DMS153 (cell line): ENCODE measurements at places on chromosomes 11 and 22.

- DNase-seq: no peak
Observed at GRCh38 chr11:82796998-82797961, 63.6 kb upstream of the FAM181B start.

DNA sequence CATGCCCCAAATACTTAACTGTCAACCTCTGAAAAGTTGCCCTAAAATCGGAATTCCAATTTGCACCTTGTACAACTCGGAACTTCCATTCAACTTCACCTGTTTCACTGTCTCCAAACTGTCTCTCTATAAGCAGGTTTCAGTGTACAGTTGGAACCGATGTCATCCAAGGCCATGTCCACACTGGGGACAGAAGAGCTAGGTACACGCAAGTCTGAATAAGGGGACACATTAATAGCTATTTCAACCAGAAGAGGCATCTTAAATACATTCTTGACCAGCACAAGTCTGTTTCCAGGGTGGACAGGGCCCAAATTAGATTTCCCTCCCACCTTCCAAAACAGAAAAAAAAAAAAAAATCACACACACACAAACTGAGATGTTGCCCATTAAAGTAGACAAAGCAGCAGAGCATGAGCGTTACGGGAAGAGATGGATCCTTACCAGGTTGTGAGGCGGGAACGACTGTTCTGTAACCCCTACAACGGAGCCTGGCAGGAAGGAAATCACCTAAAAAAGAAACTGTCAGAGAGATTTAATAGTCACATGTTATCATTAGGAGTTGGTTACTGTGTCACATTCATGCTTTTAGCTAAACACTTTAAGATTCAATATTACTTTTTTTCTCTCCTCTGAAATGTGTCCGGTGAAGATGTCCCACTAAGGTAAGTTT is 1.7 kb downstream of the CREBZF start:
- DNase-seq: no peak

GRCh38 chr11:60155931-60156330 is 27.0 kb downstream of the MS4A6A start:
- no peak for DNase-seq

DNA sequence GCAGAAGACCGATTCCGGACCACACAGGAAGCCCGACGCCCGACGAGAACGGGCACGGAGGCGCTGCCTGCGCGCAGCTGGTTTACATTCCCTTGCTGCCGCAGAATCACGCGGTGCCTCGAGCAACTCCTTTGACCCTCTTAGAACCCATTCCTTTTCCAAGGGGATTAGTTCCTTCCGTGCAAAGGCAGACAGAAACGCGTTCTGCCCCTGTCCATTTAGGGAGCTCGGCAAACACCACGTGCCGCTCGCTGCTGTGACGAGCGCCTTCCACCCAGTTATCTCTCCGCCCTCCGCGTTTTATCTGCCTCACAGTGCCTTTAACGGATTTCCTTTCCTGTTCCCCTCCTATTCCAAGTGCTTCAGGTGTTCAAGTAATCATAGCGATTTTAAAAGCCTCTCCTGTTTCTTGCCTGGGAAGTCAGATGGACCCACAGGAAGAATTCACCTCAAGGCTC is 24.1 kb upstream of the MICAL3 start:
- DNase-seq: no peak

- no peak for DNase-seq
Observed at GRCh38 chr22:47782328-47783075, 1020.1 kb downstream of the TBC1D22A start.

DNA sequence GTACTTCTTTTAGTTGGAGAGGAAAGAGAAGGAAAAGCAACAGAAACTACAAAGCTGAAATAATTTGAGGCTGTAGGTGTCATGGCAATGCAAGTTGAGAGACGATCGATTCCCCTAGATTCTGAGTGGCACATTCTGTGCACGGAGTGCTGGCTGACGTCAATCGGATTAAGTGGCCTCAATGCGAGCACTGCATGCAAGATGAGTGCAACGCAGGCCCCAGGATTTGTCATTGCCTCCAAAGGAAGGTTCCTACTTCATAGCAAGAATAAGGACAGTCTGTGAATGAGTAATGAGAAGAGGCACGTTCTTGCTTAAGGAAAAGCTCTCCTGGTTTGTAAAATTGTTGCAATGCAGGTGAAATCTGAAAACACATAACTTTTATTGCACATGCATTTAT is 892.4 kb downstream of the KCNA4 start:
- DNase-seq: no peak

- no peak for DNase-seq
Observed at GRCh38 chr11:128152796-128153696, 434.3 kb downstream of the ETS1 start.

- peak; percentile 61 for DNase-seq
Observed at GRCh38 chr11:114399490-114400215, 658 bp downstream of the C11orf71 start.

DNA sequence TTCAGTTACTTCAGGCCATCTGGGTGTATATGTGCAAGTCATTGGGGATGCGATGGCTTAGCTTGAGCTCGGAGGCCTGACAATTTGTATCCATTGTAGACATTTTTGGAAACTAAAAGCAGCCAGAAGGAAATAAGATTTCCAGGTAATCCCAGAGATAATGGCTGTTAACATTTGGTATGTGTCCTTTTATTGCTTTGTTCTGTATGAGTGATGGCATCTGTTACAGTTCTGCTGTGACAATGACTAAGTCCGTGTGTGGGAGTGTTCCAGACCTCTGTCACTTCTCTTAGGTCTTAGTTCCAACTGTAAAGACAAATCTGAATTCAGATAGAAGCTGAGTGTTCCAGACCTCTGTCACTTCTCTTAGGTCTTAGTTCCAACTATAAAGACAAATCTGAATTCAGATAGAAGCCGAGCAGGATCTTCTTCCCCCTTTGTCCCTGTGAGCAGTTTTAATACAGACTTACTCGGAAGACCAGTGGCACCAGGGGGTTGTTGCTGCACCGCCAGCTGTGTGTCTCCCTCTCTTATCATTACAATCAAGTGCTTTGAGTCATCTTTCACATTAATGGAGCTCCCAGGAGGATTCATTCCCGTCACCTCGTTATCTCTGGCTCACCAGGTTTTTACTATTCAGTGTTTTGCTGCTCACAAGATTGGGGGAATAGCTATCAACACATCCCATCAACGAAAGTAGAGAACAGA is 190.9 kb upstream of the SORL1-AS1 start:
- no peak for DNase-seq

- DNase-seq: no peak
Observed at GRCh38 chr11:11178671-11179638, 174.1 kb downstream of the CSNK2A3 start.

- no peak for DNase-seq
Observed at GRCh38 chr22:49417833-49418232, 409.8 kb downstream of the BRD1 start.

GRCh38 chr22:29351042-29351441 is 35.5 kb upstream of the RASL10A start:
- DNase-seq: no peak

- DNase-seq: no peak
Observed at GRCh38 chr11:82034527-82034926, 699.1 kb downstream of the FAM181B start.

DNA sequence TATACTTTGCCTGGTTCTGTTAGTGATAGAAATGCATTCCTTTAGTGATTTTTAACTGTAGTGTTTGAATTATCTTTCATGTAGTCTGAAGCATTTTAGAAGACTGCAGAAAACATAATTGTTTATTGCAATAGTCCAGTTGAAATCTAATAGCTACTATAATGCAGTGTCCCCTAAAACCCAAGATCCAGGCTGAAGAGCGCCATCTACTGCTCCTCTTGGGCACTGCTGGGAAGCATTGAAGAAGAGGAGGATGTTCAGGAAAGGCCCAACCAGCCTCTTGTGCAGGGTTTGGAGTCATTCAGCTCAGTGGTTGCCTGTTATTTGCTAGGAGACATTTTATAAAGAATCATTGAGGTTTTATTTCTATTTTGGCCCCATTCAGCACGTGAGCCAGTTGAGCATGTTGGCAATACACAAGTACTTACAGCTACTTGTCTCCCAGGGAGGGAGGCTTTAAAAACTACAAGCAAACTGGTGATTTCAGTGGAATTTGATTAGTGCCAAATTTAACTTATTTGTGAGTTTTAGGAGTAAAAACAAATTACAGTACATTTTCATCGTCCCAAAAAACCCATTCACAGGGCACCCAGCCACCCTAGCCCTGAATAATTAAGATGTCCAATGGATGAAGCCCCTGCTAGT is 74.9 kb upstream of the HORMAD2 start:
- DNase-seq: peak; percentile 55

DNA sequence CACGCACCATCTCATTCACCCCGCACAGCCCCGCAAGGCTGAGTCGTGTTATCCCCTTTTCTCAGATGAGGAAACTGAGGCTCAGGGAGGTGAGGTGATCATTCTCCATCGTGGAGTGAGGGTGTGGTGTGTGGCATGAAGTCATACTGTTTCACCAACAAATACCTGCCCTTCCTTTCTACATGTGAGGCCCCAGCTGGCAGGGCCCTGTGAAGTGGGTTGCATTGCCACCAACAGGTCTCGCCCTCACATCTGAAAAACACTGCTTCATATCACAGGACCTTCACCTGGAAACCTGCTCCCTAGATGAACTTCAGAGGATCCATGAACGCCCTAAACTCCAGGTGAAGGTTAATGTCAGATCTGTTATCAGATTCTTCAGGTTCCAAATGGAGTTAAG is 4.3 kb downstream of the SSTR3 start:
- no peak for DNase-seq

DNA sequence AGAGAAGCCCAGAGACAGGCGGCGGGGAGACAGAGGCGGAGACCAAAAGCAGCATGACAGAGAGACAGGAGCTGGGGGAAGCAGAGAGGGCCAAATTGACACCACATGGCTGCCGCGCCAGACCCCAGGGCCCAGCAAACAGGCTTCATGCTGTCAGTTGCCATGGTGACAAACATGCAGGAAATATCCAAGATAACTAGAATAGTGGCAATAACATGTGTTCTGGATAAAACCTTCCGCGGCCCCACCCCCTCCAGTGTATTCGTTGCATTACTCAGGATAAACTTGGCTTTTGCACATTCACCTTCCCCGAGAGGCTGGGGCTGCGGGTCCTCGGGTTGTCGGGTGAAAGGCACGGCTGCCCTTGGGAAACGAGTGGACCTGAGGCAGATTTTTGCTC is 49.9 kb upstream of the CDON start:
- DNase-seq: no peak

DNA sequence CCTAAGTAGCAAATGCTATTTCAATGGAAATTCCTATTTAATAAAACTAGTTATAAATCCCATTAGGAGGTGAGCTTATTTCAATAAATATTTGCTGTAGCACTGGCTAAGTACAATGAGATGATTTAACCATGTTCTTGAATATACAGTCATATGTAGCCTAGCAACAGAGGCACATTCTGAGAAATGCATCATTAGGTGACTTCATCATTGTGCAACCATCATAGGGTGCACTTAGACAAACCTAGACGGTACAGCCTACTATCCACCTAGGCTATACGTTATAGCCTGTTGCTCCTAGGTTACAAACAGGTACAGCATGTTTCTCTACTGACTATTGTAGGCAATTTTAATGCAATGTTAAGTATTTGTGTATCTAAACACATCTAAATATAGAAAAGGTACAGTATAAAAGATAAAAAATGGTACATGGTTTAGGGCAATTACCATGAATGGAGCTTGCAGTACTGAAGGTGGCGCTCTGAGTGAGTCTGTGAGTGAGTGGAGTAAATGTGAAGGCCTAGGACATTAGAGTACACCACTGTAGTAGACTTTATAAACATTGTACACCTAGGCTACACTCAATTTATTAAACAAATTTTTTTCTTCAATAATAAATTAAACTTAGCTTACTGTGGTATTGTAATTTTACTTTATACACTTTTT is 350.1 kb downstream of the CASP12 start:
- peak; percentile 24 for DNase-seq

DNA sequence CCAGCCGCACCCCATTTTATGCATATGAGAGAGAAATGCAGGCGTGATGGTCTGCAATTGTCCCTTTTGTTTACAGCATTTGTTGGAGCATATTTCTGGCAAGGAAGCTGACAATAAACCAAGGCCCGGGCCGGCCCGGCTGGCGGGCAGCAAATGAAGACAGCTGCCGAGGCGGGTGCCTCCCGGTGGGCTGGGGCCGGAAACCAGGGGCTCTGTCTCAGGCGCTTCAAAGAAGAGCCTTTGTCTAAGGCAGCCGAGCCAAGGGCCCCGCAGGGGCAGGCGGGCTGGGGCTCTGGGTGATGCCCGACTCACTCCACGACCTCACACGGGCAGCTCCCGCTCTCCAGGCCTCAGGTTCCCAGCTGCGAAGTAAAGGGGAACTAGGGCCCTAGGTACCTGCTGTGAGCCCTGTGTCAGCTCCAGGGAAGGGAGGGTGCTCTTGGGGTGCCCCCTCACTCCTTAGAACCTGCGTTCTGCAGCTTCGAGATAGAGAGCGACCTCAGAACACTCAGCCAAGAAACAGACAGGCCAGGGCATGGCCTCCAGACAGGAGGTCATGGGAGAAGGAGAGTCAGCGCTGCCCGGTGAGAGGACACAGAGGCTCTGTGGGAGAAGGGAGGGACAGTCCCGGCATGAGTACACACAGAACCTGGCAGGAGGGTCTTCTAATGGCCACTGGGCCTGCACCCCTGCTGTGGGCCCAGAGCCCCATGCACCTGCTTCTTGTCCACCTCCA is 2.4 kb downstream of the LINC01488 start:
- DNase-seq: no peak
